Hematopoietic multipotent progenitor cell treated with erythropoietin and hydrocortisone succinate and interleukin-3 and kit ligand, for 8 days (in vitro differentiated cells): ENCODE measurements at places on chromosomes 12 and 14.

DNA sequence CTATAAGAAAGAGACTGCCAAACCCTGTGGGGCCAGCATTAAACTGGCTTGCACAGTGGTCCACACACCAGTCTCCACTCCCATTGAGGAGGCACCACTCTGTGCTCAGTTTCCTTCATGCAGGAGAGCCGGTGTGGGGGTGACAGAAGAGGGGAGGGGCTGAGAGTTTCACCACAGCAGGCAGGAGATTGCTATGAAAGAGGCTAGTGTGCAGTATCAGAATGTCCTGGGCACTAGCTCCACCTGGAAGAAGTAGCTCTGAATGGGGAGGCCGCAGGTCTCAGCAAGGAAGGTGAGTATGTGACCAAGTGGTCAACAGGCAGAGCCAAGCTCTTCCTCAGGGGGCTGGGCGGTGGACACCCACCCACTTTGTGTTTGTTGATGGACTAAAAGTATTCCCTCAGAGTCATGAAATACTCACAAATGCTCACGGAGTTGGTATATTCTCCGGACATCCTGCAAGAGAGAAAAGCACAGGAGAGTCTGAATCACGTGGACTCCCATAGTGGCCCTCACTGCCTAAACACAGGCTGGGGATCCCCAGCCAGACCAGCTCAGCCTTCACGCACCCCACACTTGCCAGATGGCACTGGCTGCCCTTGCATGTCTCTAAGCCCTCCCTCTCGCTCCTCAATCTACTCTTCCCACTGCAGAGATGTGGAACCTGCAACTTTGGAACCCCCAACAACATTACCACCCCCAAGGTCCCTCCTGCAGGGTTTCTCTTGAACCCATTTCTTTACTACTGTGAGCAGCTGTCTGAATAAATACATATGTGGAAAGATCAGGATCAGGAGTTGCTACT, 7.8 kb upstream of the KRT72 start:
- no peak for DNase-seq

DNA sequence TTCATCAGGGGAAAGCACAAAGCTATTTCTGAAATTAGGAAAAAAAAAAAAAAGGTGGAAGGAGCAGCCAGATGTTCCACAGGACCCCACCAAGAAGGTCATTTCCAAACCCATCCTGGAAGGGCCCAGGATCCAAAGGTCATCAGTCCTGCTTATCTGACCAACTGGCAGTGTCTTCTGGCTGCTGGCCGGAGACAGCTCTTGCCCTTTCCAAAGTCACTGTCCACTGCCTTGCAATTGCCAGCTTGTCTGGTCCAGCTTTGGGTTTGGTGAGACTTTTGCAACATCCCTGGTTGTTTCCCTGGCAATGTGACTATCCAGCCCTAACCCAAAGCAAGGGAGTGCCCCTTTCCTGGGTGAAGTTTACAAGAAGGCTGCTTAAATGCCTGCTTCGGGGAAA, 18.9 kb upstream of the HSPB8 start:
- DNase-seq, result no peak

- no peak for DNase-seq
Observed at GRCh38 chr14:103544388-103545218, 15.6 kb downstream of the TRMT61A start.

- peak; percentile 42 for DNase-seq
Observed at GRCh38 chr14:100290607-100291304, 15.5 kb downstream of the SLC25A29 start.

DNA sequence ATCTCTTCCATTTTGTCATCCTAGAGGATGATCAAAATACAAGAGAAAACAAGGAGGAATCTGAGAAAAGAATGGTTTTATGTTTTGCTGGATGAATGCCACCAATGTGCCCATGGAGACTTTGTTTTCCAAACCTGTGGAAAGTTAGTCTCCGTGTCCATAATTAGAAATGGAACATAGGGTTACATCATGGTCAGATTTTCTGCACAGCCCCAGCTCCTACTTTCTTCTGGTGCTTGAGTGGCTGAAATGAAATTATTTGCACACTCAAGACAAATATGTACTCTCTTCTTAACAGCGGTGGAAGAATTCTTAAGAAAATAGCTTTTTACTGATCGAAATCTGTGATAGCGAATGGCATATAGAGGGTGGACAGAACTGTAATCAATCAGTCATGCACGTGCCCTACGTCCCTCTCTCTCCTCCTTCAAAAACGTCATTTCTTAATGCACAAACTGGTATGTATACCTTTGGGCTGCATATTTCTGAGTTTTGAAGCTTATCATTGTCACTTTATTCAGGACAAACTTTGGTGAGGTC, 825.2 kb downstream of the AACS start:
- no peak for DNase-seq

- DNase-seq, result peak; percentile 33
Observed at GRCh38 chr12:111339321-111339938, 29.5 kb downstream of the PHETA1 start.

DNA sequence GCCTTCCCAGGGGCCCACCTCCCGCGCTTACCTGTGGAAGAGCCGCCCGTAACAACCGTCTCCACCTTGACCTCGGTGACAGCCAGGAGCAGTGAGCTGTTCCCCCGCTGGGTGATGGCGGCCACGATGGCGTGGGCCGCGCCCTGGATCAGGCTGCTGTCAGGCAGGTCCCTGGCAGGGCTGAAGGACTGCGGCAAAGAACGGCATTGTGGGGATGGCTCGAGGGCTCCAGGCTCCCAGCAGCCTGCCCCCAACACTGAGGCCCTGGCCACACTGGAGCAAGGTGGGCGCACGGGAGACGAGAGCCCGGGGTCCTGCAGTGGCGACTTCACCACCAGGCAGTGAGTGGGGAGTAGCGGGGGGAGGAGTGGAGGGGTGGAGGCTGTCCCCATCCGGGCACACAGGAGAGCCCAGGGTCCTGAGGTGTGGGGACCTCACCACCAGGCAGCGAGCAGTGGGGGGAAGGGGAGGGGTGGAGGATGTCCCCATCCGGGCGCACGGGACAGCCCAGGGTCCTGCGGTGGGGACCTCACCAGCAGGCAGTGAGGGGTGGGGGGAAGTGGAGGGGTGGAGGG, 25.0 kb downstream of the JAG2 start:
- no peak for DNase-seq

DNA sequence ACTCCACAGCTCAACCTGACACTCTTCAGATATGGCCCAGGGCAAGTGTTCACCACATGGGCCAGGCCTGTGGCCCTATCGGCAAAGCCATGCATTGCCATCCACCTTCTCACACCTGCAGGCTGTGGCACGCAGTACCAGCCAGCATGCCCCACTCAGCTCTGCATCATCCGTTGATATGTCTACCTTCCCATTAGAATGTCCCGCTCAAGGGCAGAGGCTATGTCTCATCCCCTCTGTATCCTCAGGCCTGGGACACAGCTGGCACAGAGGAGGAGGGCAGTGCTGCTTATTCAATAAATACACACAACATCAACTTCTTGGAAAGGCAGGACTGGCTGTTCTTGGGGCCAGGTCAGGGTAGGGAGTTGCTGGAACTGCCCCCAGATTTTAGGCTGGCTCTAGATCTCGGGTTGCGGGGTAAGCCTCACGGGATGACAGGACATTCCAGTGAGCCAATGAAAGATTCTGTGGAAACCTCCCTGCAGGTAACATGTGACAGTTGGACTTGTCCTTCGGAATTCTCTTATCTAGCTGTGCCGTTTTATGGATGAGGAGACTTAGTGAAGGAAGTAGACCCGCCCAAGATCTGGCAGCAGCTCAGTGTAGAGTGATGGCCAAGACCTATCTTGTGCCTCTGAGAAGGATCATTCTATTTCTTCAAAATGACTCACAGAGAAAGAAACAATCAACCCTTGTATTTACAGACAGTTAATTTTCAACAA, 25.6 kb downstream of the SYNE3 start:
- peak; percentile 32 for DNase-seq

DNA sequence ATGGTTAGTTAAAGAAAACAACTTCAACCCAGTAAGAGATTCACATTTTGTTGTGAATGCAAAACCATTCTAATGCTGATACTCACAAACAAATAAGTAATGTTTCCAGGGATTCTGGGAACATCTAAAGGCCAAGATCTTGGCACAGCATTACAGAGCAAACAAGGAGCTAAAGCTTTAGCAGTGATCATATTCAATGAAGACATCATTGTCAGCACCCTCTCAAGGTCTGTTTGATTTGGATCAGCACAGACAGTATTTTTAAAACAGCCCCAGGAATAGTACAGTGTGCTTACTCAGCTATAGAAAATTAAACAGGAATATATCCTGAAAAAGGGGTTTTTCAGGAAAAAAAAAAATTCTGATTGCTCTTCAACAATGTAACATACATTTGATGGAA, 71.4 kb downstream of the TMEM260 start:
- no peak for DNase-seq

GRCh38 chr12:66149702-66150398, 19.3 kb upstream of the LLPH start:
- peak; percentile 74 for DNase-seq
